ENCODE measurements at places on chromosomes 3 and 15.

DNA sequence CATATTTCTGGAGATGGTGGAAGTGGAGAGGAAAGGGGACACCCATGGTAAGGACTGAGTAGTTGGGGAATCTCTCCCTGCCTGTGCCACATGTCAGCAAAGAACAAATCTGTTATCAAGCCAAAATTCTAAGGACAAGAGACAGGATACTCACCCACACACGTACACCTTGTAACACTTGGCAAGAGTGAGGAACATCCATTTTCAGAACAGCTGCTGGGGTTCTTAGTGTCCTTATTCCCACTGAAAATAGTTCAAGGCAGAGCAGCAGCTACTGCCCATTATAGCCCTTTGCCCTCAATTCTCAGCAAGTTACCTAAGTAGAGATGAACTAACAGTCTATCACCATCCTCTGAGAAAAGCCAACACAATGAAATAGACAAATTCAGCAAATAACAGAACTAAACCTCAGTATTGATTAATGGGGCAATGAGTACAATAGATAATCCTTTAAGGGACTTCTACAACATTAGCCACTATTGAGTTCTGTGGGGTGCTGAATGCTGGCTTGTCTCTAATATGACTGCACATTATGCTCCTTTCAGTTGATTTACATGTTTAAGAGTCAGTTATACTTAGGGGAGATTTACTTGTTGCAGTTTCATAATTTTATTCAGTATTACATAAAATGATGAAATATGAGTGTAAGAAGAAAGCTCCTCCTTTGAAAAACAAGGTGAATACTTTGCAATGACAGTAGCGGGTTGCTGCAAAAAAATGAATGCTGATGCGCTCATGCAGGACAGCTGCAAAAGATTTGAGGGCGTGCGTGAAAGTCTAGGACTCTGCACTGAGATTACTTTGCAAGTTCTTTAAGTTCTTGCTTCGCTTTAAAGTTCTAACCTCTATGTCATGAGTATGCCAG is 22.4 kb downstream of the SENP5 start:
- DNase-seq = no peak

- no peak for DNase-seq
These were observed 64.8 kb downstream of the IGF2BP2 start for GRCh38 chr3:185760088-185760487.

DNA sequence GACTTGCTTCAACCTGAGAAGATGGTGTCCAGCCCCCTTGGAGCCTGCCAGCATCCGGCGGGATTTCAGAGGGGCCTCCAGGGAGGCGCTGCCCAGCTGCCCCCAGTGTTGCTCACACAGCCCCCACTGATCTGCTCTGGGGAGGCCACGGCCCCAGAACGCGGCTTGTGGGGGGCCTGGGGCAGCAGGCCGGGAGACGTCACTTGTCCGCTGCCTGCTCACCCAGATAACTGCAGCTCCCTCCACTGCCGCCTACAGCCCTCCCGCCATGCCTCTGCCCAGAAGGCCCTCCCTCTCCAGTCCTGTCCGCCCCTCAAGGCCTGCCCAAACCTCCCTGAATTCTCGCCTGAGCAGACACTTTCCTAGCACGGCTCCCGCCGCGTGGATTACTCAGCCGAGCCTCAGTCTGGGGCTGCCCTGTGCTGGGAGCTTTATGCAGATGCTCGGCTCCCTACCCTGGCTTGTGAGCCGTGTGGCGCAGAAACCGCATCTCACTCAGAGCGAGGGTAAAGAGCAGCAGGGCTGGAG is 17.2 kb upstream of the ADIPOQ start:
- peak; percentile 84 for DNase-seq

DNA sequence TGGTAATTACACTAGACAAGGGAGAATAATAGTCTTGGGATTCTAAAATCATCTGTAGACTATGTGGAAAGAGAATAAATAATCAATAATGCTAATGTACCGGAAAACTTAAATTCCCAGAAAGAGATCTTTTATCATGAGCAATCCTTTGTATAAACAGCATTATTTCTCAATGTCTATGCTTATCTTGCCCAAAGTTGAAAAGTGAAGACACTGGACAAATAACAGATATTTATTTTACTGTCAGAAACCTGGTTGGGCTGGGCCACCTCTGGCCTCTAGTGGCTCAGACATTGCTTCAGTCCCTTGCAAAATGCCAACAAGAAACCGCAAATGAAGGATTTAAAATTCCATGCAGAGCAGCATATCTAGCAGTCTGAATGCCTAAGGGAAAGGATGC is 409.9 kb downstream of the FHIT start:
- DNase-seq = no peak

GRCh38 chr3:178436773-178437172 is 99.5 kb upstream of the KCNMB2 start:
- peak; percentile 19 for DNase-seq

- DNase-seq = no peak
These were observed 257.9 kb upstream of the ALCAM start for GRCh38 chr3:105108823-105109222.

DNA sequence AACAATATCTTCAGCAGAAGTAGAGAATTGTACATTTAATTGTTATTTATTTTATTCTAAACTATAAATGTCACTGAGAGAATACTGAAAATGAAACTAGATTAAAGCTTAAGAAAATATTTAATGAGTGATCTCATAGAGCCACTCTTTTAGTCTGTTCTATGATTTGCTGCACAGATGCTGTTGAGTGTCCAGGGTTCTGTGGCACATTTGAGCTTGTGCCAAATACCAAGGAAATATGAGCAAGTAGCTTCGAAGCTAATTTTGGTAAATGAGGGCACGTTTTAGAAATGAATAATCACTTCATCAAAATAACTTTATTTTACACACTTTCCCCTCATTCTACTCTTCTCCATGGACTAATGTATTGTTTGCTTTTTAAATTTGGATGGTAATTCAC is 53.6 kb upstream of the THRB start:
- no peak for DNase-seq

DNA sequence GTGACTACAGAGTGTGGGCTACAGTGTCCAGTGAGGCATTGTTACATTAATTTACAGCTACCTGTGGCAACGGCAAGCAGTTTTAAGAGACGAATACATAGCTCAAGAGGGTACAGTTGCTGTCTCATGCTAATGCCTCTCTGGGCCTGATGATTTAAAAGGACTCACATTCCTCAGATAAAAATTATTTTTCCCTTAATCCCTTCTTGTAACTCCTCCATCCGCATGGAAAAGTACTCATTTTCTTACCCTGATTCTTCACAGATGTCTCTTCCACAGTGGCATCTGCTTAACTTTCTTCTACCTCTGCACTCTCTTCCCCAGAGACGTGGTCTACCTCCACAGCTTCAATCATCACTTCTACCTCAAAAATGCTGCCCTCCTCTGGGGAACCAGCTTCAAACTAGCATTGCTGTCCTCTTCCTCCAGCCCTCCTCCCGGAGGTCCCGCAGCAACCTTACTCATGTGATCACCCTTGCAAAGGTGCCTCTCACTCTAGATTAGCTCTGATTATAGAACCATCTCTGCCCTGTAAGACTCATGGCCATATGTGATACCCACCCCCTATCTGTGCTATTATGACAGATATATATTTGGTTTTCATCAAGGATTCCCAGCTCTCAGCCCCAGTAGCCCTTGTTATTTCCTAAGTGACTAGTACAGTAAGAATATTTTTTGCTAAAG is 21.4 kb upstream of the ABHD17C start:
- no peak for DNase-seq

GRCh38 chr3:40211579-40211978 is 97.9 kb upstream of the EIF1B start:
- DNase-seq = no peak

GRCh38 chr3:114697401-114697800 is 403.6 kb downstream of the TIGIT start:
- DNase-seq = no peak

- DNase-seq = no peak
These were observed 10.1 kb upstream of the CAMK1 start for GRCh38 chr3:9779721-9780457.

- DNase-seq = no peak
These were observed 59.4 kb upstream of the TMC3 start for GRCh38 chr15:81433462-81433861.

GRCh38 chr3:112350018-112350810 is 17.3 kb downstream of the CD200 start:
- no peak for DNase-seq

DNA sequence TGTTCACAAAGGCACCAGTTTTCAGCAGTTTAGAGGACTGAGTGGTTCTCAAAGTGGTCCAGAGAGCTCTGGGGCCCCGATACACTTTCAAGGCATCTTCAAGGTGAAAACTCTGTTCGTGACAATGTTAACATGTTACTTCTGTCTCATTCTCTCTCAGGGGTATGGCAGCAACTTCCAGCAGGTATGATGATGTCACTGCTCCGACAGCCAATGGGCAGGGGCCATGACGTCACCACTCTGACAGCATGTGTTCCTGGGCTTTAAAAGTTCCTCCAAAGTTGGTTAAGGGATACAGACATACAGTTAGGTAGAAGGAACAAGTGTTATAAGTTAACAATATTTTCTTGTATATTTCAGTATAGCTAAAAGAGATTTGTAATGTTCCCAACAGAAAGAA is 87.9 kb downstream of the KLF15 start:
- DNase-seq = no peak

- DNase-seq = no peak
These were observed 122.7 kb upstream of the MNS1 start for GRCh38 chr15:56587686-56588085.

GRCh38 chr3:177802151-177802900 is 605.0 kb upstream of the TBL1XR1 start:
- DNase-seq = no peak

Data from lower leg skin (tissue), 4 donors.